ENCODE measurements at places on chromosomes 6 and 20. TPM values are rescaled to one million over a fixed set of nuclear protein-coding genes. Genes with fewer than 3 reads are reported as not detected.

FNDC11 gene
- total RNA-seq, result 0.54 TPM

CGA gene
- not detected for total RNA-seq

ALDH5A1 gene
- total RNA-seq, result 3.0 TPM

GRCh38 chr20:11849270-11849915, 68.3 kb upstream of the BTBD3 start:
- H3K27ac ChIP-seq, result no peak overlapping the region
- no peaks in the 10 kb centered on the region for H3K4me1 ChIP-seq
- no peaks in the 10 kb centered on the region for H3K27me3 ChIP-seq

DNA sequence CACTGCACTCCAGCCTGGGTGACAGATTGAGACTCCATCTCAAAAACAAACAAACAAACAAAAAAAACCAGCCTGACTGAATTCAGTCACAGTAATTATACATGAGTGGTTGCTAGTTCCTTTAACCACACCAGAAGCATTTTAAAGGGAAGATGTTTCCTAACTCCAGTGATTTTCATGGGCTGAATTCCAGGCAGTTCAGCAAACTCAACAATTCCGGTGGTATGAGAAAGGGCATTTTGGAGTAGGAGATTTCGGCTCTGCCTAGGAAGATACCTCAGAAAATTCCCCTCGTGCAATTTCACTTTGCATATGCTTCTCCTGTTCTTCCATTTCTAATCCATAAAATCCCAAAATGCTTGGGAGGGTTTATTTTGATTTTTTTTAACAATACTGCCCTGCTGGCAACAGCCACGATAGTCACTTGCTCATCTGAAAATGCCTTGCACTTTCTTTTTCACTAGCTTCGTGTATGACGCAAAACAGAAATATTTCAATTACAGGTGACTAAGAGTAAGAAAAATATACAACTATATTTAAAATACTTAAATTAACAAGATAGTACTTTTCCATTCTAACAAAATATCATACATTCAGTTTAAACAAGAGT, 48.3 kb upstream of the IPCEF1 start:
- no peak for DNase-seq
- peak overlapping the region; percentile 69 for H3K27ac ChIP-seq
- H3K27me3 ChIP-seq, result no peaks in the 10 kb centered on the region
- peaks cover 20% of the 10 kb centered on the region for H3K36me3 ChIP-seq

- no peak overlapping the region for H3K27ac ChIP-seq
- DNase-seq, result no peak
- no peaks in the 10 kb centered on the region for H3K4me1 ChIP-seq
These were observed 46.3 kb downstream of the RPP21 start for GRCh38 chr6:30391240-30391639.

DNA sequence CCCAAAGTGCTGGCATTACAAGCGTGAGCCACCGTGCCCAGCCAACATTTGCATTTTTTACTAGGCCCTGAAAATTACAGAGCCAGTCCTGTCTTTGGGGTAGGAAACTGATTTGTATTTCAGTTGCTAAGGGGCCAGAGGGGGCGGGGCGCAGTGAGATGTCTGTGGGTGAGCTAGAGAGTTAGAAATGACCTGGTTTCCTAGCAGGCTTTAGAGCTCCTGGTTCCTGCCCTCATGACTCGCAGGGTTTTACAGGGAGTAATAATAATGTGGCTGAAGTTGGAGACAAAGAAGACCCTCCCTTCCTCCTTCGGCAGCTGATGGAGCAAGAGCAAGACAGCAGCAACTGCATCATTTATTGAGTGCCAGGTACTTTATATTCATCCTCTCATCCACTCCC, 131.5 kb downstream of the TFAP2C start:
- H3K4me3 ChIP-seq, result no peak overlapping the region
- H3K27me3 ChIP-seq, result no peaks in the 10 kb centered on the region
- no peaks in the 10 kb centered on the region for H3K4me1 ChIP-seq
- no peak overlapping the region for H3K27ac ChIP-seq

GRCh38 chr6:38567436-38567835, 72.3 kb downstream of the BTBD9 start:
- H3K27ac ChIP-seq, result peak overlapping the region; percentile 29
- no peaks in the 10 kb centered on the region for H3K4me1 ChIP-seq
- DNase-seq, result peak; percentile 89
- H3K4me3 ChIP-seq, result no peak overlapping the region

DNA sequence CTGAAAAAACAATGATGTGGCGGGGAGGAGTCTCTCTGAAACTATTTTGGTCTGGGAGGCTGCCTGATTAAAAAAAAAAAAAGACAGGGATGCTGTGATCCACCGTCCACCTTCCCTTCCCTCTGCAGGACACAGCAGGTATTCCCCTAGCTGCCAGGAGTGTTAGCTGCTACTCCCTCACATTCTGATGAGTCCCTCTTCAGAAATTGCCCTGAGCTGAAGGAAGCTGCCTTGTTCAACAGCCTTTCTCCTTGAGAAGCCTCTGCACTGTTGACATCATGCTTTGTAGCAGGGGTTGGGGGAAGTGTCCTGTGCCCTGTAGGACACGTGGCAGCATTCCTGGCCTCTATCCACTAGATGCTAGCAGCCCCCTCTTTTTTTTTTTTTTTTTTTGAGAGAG, 71.7 kb upstream of the ZMYND8 start:
- H3K4me1 ChIP-seq, result no peaks in the 10 kb centered on the region
- DNase-seq, result no peak
- no peak overlapping the region for H3K27ac ChIP-seq

DNA sequence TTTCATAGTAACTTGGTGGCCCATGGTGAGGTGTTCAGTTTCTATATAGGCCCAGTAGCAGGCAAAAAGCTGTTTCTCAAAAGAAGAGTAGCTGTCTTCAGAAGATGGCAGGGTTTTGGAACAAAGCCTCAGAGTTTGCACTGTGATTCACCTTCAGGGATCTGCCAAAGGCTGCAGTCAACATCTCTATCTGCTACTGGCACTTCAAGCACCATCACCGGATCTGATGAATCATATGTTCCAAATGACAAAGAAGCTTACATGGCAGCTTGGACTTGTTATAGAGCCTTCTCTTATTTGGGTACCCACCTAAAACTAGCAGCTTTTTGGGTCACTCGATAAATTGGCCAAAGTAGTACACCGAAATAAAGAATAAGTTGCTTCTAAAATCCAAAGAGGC, 39.5 kb downstream of the PKIB start:
- H3K4me1 ChIP-seq, result no peaks in the 10 kb centered on the region
- no peaks in the 10 kb centered on the region for H3K27me3 ChIP-seq
- H3K36me3 ChIP-seq, result no peaks in the 10 kb centered on the region
- H3K4me3 ChIP-seq, result no peak overlapping the region
- DNase-seq, result no peak
- H3K27ac ChIP-seq, result no peak overlapping the region

DNA sequence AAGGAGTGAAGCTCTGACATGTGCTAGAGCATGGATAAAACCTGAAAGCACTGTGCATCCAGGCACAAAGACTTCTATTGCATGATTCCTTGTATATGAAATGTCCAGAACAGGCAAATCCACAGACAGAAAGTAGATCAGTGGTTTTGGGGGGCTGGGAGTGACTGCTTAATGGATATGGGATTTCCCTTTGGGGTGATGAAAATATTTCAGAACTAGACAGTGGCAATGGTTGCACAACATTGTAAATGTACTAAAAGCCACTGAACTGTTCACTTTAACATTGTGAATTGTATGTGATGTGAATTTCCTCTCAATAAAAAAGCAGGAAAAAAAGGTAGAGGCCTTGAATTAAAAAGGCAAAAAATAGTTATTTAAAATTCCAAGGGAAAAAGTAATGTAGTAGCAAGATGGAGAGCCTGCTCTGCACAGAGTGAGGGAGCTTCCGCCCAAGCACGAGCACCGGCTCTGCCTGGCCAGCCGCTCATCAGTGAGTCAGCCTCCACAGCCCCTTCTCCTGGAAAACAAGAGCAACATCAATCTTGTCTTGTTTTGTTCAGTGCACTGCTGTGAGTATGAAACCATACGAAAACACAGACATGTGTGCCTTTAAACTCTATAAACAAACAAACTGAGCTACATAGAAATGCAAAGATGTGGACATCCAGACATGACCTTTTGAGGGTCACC, 74.6 kb upstream of the THBS2 start:
- no peaks in the 10 kb centered on the region for H3K27me3 ChIP-seq
- DNase-seq, result no peak
- H3K36me3 ChIP-seq, result no peaks in the 10 kb centered on the region
- H3K4me3 ChIP-seq, result no peak overlapping the region
- peaks cover 16% of the 10 kb centered on the region for H3K4me1 ChIP-seq
- H3K27ac ChIP-seq, result no peak overlapping the region

- H3K27me3 ChIP-seq, result no peaks in the 10 kb centered on the region
- no peaks in the 10 kb centered on the region for H3K36me3 ChIP-seq
- no peak overlapping the region for H3K27ac ChIP-seq
- peaks cover 9% of the 10 kb centered on the region for H3K4me1 ChIP-seq
- peak; percentile 17 for DNase-seq
- no peak overlapping the region for H3K4me3 ChIP-seq
These were observed 183.9 kb downstream of the SYNDIG1 start for GRCh38 chr20:24653306-24653705.

- H3K27ac ChIP-seq, result no peak overlapping the region
- H3K27me3 ChIP-seq, result no peaks in the 10 kb centered on the region
- no peaks in the 10 kb centered on the region for H3K36me3 ChIP-seq
These were observed 71.0 kb upstream of the RALGAPA2 start for GRCh38 chr20:20783450-20783849.

DNA sequence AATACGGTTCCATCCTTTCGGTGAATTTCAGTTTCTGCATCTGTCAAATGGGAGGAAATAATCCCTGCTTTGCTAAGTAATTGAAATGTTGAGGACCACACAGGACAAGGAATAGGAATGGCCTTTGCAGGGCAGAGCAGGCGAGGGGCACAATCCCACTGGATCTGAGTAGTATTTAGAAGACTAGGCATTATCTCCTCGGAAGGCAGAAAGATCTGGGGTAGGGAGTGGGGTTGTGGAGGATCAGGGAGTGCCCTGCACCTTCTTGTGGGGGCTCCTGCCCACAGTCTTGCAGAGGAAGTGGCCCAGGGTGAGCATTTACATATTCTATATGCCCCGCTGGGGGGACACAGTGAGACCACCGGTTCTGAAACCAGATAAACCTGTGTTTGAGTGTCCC, 87.1 kb upstream of the SIRPA start:
- H3K27me3 ChIP-seq, result no peaks in the 10 kb centered on the region
- H3K4me1 ChIP-seq, result no peaks in the 10 kb centered on the region
- no peak overlapping the region for H3K4me3 ChIP-seq
- no peaks in the 10 kb centered on the region for H3K36me3 ChIP-seq
- H3K27ac ChIP-seq, result no peak overlapping the region
- DNase-seq, result no peak

DNA sequence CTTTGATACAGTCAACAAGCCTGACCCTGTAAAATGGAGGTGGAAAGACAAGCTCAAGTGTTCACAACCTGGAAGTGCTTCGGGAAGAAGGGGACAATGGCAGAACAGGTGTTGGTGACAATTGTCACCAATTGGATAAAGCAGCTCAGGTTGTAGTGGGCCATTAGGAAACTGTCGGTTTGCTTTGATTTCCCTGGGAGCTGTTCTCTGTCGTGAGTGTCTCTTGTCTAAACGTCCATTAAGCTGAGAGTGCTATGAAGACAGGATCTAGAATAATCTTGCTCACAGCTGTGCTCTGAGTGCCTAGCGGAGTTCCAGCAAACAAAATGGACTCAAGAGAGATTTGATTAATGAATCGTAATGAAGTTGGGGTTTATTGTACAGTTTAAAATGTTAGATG, 15.0 kb downstream of the CCR6 start:
- H3K27ac ChIP-seq, result no peak overlapping the region
- no peak for DNase-seq
- peaks cover 13% of the 10 kb centered on the region for H3K4me1 ChIP-seq

DNA sequence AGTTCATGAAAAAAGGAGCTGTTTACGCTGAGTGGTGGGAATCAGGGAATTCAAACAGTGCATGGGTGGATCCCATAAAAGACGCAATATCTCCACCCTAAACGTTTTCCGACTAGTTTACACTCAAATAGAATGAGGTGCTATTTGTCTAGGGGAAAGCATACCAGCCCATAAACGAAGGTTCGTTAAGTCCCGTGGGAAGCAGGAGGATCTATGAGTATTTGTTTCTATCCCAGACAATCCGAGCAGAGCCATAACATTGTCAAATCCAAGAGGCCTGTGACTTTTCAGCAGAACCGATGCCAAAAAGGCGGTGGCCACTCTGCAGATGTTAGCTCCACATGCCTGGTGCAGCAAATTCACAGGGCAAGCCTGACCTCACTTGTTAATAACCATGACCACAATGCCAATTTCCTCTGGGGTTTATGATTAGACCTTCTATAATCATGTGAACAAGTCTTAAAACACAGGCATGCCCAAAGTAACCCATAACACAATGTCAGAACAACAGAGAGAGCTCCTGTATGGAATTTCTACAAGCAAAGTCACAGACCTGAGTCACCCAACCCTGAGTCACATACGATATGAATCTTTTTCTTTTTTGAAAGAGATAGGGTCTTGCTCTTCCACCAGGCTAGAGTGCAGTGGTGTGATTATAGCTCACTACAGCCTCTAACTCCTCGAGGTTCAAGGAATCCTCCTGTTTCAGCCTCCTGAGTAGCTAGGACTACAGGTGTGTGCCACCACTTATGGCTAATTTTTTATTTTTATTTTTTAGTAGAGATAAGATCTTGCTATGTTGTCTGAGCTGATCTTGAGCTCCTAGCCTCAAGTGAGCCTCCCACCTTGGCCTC, 123.3 kb downstream of the KIF13A start:
- peak overlapping the region; percentile 81 for H3K27ac ChIP-seq
- no peaks in the 10 kb centered on the region for H3K27me3 ChIP-seq
- H3K4me3 ChIP-seq, result no peak overlapping the region
- no peaks in the 10 kb centered on the region for H3K36me3 ChIP-seq
- peak; percentile 68 for DNase-seq

Measured in sigmoid colon (tissue), 7 donors.